Kidney glomerular epithelial cell (primary cell): ENCODE measurements at places on chromosomes 3 and 15.

GRCh38 chr3:43709022-43709421, 18.3 kb downstream of the ABHD5 start:
- DNase-seq, result no peak

GRCh38 chr3:122875547-122876127, 80.8 kb downstream of the SLC49A4 start:
- DNase-seq, result no peak

DNA sequence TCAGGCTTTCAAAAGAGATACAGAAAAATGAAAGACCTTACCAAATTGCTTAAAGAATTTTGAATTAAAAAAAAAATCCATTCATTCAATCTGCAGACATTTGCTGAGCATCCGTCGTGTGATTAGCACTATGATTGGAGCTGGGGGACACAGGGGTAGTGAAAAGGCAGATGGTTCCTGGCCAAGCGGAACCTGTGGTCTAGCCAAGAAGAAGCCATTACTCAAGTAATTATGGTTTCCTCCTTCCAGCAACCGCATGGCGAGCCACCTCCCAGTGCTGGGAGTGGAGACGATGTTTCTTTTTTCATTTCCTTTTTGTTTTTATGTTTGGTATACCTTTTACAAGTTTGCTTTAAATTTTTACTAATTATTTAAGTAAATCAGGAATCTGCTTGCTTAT, 140.2 kb downstream of the CACNA2D3 start:
- no peak for DNase-seq

DNA sequence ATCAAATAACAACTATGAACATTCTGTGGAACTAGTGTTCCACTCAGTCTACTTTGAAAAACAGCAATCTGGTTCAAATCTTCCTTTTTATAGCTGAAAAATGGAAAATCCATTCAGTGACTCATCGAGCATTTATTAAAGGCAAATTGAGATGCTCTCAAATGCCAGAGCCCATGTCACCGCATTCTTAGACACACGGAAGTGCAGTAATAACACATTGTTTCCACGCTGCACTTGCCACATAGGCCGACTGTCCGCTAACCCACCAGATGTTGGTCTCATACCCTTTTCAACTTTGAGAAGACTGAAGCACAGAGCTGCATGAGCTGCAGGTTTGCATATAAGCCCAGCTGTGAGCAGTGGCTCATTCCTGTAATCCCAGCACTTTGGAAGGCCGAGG, 95.9 kb downstream of the TMEM266 start:
- DNase-seq, result no peak

GRCh38 chr3:150975992-150976368, 3.5 kb upstream of the CLRN1 start:
- no peak for DNase-seq

GRCh38 chr3:111548756-111549155, 6.8 kb downstream of the CD96 start:
- no peak for DNase-seq

DNA sequence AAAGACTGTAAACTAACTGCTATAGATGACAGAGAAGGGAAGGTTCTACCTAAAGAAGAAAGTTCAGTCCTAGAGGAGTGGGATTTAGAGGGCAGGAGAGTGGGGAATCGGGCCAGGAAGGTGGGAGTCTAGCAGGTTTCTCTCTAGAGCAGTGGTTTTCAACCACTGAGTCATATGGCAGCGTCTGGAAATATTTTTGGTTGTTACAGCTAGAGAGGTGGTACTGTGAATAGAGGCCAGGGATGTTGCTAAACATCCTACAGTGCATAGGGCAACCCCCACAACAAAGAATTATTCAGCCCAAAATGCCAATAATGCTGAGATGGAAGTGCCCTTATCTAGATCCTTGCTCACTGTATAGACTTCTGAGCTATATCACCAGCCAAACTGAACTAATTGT, 28.7 kb downstream of the ATP1B3 start:
- no peak for DNase-seq

DNA sequence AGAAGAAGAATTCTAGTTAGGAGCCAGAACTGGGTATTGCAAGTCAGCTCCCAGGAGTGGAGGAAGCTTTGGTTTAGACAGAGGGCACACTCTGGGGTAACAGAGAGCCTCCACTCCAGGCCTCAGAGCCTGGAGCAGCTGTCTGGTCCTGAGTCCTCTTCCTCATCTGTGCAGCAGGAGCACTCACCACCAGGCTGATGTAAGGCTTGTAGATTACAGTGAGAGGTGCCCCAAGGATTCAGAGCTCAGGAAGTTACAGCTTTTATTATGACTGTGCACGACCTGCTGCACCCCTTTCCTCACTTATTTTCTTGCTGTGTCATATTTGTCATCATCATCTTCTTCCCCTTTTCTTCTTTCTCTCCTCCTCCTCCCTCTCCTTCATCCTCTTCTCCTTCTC, 210.4 kb downstream of the ATP10A start:
- DNase-seq, result no peak

DNA sequence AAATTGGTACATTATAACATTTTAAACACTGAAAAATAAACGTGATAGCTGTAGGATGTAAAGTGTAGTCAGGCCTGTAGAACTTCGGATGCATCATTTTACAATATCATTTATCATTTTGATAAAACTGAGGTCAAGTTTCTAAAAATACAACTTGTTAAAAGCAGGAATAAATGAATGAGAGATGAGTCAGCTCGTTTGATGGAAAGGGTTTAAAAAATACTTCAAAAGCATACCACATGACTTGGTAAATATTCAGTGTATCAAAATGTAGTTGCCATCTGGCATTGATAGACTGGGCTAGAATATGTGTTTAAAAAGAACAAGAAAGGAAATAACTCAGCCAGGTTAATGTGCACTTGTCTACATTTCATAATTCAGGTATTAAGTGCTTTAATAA, 357.0 kb downstream of the TIGIT start:
- peak; percentile 25 for DNase-seq

- no peak for DNase-seq
Measured at GRCh38 chr3:17738219-17738618, 4.2 kb downstream of the TBC1D5 start.

DNA sequence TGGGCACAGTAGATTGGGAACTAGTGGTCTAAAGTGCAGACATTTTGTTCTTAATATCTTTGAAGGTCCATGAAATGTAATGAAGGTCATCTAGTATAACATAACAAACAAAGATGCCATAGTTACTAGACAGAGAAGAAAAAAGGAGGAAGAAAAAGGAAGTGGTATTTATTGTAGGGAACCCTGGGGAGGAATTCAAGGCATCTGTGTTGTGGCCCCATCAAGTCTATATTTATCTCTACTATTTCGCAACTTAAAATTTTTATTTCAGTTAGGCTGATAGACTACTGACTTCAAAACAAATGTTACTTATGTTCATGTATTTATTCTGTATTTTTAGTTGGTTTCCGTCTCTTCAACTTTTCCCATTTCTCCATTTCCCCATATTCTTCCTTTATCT, 48.9 kb upstream of the ZDHHC23 start:
- DNase-seq, result peak; percentile 32

GRCh38 chr15:64180235-64180824, 17.5 kb upstream of the PPIB start:
- no peak for DNase-seq
